ENCODE measurements at places on chromosomes 12 and 14.
A peak's percentile ranks its signal among the peaks of the same experiment; 100 is the strongest.

DNA sequence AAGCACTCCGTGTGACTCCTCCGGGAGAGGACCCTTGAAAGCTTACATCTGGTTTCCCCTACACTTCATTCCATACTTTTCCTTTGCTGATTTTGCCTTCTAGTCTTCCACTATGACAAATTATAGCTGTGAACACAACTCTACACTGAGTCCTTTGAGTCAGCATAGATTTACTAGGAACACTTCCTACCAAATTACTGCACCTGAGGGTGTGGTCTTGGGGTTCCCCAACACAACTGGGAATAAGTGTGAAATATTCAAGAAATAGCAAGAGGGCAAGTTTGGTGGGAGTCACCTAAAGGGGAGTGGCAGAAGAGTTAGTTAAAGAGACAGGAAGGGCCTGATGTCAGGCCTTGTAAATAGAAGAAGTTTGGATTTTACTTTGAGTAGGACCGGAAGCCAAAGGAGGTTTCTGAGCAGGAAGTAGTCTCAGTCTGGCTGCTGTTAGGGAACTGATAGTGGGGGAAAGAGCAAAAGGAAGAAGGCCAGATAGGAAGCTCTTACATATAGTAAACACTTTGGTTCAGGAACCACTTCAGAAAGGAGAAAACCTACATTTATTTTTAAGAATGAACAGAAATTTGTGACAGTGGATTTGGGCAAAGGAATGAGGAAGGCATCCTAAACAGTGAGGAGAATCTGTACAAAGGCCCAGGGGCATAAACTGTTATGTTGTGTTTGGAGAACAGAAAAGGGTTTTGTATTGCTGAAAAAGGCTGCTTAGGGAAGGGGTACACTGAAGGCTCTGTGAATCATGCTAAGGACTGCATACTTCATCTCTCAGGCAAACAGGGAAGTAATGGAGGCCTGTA is 14.2 kb downstream of the SEL1L start:
- no peak for DNase-seq

GRCh38 chr12:89173096-89173495 is 179.2 kb downstream of the DUSP6 start:
- DNase-seq = no peak

DNA sequence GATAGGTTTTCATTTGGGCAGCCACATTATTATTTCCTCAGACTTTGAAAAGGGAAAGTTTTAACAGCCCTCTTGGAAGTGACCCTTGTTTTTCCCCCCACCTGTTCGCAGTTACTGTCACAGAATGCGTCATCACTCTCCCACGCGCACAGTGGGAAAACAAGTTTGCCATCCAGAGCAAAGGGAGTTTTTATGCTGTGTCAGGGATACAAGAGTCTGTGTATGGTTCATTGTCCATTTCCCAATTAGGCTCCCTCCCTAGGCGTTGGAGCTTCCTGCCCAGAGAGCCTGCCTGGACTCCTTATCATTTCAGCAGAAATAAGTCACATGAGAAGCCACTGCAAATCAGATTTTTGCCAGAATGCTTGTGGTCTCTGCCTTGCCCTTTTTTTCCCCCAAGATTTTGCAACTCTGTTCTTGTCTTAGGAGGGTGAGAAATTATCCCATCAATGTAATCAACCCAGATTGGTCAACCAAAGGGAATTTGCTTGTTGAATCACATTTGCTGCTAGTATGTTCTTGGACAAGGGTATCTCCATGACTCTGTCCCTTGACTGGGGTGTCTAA is 104.1 kb downstream of the IGF1 start:
- no peak for DNase-seq

DNA sequence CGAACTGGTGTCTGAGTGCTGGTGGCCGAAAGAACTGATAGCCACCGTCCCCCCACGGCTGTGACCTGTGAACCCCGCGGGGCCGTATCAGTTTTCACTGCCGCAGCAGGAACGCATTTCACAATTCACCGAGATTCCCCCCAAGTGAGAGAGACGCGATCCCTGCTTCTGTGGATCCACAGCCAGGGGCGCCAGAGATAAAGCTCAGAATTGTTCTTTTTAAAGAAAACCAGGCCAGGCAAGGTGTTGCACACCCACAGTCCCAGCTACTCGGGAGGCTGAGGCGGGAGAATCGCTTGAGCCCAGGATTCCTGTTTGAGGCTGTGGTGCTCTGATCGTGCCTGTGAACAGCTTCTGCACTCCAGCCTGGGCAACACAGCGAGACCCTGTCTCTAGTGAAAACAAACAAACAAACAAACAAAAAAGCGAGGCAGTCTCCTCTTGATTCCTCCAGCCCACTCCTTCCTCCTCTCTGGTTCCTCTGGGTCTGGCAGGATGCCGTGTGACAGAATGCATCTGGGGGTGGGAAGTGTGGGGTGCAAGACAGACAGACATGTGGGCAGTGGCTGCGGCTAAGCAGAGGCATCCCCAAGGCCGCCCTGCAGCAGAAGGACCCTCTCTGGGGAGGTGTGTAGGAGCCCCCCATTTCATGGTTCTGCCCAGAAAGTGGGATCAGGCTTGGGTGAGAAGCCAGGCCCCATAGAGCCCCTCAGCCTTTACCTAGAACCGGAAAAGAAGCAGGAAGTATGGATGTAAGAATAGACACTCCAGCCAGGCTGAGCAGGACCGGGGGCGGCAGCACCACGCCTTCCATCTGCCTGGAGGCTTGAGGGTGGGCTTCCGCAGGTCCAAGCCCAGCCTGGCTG is 39.2 kb upstream of the PPP1R13B start:
- DNase-seq = no peak

DNA sequence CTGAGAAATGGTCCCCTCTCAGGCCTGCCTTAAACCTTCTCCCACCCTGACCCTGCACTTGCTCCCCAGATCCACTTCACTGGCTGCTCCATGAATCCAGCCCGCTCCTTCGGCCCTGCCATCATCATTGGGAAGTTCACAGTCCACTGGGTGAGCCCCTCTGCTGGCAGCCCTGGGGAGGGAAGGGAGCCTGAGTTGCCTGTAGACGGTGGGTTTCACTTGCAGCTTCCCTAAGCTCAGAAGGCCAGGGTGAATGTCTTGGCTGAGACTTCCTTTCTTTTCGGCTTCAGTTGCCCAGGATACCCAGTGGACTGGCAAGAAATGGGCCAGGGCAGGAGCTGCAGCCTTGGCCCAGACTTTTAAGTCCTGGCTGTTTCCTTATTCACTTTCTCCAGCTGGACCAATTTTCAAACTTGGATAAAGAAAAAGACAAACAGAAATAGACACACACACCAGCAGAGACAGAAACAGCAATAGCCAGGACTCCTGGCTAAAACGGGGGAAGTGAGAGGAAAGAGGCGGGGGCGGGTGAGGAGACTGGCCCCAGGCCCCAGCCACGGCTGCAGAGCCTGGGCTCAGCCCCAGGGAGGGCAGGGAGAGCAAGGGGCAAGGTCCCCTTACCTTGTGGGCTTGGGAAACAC is 2.0 kb downstream of the AQP6 start:
- peak; percentile 78 for DNase-seq

DNA sequence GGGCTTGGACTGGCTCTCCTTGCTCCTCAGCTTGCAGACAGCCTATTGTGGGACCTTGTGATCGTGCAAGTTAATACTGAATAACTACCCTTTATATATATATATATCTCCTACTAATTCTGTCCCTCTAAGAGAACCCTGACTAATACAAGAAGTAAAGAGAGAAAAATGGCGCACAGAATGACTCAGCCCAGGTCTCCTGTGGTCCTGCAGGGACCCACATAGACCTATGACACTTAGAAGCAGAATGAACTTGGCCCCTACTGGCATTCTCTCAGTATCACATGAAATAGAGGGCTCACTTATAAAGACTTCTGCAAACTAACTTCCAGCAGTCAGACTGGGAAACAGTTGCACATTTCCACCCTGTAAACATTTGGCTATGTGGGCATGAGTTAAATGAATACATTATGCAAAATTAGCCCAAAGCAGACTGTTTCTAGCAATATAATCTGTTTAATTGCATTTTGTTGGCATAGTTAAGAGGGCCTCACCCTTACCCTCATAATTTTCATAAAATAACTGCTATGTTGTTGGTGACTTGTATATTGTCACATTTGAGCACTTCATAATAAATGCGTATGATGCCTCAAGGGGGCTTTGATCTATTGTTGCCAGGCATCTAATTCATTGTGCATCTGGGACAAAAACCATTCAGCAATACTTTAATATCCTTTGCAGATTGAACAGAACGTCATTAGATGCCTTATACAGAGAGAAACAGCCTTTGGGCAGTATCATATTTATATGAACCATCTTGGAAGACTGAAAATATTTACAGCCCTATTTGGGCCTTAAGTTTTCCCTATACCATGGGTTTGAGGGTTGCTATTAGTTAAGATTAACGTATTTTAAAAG is 349.7 kb upstream of the DIO2 start:
- DNase-seq = no peak

GRCh38 chr12:127389923-127390322 is 877.0 kb upstream of the TMEM132C start:
- DNase-seq = no peak

All from C1 segment of cervical spinal cord (tissue), 14 donors.